Stimulated activated CD8-positive, alpha-beta memory T cell treated with anti-CD3 and anti-CD28 coated beads, Interleukin-15, amount 100 ng/mL, for 1 hour (primary cell): ENCODE measurements at places on chromosomes 2 and 18.

- DNase-seq = no peak
These were observed 219.6 kb downstream of the ETAA1 start for GRCh38 chr2:67616749-67617148.

DNA sequence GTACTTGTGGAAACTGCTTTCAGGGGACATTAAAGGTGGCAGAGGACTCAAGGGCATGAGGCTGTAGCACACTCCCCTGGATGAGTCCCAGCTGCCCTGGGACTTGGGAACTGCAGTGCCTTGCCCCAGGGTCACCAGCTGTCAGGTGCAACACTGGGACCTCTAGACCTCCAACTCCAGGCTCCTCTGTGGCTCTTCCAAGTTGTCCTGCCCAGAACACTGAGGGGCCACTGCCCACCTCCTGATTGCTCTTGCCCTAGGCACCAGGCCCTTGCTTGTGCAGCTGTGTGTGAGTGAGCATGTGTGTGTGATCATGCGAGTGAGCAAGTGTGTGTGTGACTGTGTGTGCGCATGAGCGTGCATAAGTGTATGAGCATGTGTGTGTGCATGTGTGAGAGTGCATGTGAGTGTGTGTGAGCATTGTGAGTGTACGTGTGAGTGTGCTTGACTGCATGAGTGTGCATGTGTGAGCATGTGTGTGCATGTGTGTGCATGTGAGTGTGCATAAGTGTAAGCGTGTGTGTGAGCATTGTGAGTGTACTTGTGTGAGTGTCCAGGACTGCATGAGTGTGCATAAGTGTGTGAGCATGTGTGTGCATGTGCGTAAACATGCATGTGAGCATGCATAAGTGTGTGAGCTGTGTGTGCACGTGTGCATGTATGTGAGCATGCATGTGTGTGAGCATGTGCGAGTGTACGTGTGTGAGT is 301.5 kb downstream of the NDUFA10 start:
- DNase-seq = no peak

DNA sequence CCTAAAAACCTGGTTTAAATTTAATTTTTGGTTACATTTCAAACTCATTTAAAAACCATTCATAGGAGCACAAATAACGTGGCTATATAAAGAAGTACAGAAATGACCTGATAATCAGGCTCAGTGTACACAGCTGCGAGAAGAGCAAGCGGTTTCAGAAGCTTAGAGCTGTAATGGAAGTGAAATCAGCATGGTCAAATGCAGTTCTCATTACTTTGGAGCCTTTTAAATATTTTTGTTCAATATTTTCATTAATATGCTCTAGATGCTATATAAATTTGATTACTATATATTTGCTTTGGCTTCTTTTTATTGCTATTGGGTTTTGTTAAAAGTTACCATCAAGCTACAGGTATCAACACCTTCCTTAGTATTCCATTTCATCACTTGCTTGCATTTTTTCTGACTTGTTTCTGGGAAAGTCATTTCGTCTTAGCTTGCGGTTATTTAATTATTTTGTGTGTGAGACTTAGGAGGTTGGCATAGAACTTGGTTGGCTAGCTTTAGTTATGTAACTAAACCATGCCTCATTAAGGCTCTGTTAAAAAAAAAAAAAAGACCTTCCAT is 58.7 kb downstream of the AFTPH start:
- no peak for DNase-seq

DNA sequence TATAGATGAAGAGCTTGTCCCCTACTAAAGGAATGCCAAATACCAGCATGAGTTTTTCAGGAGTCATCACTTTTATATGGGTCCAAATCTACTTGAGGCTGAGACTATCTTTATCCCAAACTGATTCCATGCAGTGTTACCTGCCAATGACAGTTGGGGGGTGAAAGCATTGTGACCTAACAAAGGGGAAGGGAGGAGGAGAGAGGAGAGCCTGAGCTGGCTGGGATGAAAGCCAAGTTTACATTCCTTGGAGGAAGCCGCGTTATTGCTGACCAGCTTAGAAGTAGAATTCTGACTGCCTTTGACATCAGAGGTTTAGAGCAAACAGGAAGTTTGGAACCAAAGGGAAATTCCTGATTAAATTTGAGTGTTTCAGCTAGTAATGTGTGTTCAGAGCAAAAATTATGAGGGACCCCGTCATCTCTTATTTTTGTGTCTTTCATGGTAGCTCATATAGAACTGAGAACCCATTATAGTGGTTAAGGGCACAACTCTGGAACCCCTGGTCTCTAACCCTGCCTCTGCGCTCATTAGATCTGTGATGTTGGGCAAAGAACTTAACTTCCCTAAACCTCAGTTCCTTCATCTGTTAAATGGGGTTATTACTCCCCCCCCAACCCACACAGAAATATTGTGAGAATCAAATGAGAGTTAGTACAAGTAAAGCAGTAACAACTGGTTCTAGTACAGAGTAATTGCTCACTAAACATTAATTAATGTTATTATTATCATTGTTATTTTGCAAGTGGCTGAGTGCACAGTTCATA is 199.3 kb upstream of the EPAS1 start:
- DNase-seq = no peak

DNA sequence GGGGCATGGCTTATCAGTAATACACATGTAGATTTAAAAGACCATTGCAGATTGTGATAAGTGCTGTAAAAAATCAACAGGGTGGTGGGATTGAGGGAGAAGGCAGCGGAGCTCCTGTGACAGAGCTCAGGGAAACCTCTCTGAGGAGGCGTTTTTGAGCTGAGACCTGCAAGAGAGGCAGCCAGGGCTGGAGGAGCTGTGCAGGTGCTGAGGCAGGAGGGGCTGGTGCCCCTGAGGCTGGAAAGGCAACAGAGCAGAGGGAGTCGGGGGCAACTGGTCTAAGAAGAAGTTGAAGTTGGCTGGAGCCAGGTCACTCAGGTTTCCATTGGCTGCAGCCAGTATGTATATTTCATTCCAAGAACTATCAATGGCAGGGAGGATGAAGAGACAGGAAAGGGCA is 47.6 kb downstream of the KLHL29 start:
- DNase-seq = no peak

GRCh38 chr2:64067326-64067725 is 48.1 kb upstream of the VPS54 start:
- DNase-seq = no peak

DNA sequence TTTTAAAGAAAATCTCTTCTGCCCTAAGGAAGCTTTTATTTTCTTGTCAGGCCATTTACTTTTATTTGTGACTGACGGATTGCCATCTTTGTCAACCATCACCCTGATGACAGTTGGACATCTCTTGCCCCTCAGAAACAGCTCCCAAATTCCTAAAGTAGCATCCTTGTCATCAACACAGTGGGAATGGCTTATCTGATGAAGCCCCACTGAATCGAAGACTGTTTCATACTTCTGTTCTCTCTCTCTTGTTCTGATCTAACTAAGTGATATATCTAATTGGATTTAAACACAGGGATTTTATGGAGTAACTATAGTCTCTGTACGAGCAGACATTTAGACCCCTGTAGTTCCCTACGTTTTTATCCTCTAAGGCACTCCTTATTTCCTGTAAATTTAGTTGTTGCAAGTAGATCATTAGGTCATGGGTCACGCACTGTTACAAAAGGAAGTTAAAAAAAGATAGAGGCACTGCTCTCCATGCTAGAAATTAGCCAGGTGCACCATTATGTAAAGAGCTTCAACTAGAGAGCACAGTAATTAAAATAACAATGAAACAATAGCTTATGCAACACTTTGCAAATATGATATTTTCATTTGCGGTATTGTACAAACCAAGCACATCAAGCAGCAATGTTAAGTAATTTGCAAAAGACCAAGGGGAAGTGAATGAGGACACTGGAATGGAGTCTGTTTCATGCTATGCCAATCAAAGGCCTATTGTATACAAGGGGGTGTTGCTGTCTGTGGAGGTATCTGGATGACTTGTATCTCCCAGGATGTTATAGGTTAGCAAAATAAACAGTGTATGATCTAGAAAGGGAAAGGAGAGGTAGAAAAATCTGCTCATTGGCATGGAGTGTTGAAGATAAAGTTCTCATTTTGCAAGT is 284.7 kb downstream of the LRRTM1 start:
- DNase-seq = no peak

DNA sequence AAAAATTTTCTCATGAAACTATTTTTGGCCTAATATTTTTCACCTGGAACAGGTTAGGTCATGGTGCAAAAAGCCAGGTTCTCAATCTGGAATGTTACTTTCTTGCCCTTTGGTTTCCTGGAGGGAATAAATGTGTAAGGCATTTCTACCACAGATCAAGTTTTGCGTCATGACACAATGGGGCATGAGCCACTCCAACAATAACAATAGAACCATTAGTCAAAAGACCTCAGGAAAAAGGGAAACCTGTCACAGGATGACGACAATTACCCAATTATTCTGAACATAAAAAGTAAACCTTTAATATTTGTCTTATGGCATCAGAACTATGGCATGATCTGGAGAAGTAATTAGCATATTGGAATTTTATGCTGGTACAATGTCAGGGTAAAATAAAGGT is 88.2 kb upstream of the HNRNPA3 start:
- DNase-seq = no peak

GRCh38 chr2:207133458-207133819 is 32.3 kb downstream of the KLF7 start:
- no peak for DNase-seq

GRCh38 chr2:240213226-240213475 is 72.7 kb upstream of the OTOS start:
- DNase-seq = no peak

DNA sequence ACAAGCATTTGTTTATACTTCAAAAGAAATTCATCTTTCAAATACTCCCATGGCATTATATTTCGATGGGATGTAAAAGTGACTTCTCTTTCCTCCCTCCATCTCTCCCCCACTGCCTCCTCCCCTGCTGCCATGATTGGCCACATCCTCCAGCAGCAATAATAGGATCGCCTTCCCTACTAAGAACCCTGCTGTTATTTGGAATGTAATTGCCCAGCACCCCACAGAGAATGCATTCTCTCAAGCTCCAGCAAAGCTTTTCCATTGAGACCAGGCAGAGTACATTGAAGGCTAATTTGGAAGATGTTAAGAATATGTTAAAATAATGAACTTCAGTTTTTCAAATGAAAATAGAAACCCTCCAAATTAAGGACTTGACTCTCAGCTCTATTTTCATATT is 375.4 kb upstream of the ACVR2A start:
- DNase-seq = no peak

DNA sequence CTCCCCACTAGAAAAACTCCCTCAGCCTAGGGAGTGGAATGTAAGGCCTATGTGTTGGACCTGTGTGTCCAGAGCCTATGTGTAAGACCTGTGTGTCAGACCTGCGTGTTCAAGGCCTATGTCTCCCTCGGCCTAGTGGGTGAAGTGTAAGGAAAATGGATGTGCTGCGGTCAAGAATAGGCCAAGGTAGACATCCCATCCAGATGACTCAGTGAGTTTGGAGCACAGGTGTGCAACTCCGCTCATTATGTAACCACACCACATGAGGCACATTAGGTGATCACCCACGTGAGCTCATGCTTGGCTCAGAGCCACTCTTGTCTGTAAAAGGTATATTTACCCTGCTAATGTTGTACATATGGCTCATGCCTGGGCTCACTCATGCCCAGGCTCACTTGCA is 565.3 kb upstream of the CRIM1 start:
- DNase-seq = no peak

DNA sequence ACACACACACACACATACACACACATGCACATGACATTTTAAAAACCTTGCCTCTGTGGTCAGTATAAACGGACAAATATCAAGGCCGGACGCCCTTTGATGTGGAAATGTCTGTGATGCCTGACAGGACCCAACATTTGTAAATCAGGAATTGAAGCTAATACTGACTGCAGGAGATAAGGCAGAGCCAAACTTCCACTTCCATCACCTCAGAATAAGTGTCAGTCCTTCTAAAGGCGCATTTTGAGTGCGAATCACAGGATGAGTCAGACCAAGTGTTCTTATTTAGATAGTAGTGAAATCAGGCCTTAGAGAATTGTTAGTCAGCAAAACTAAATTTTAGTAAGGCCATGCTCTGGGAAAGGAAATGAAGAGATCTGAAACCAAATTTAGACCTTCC is 211.7 kb upstream of the LRATD1 start:
- no peak for DNase-seq

- no peak for DNase-seq
These were observed 588 bp upstream of the CCDC93 start for GRCh38 chr2:118014492-118014824.

- no peak for DNase-seq
These were observed 36.5 kb upstream of the STAT4 start for GRCh38 chr2:191187105-191187829.

- no peak for DNase-seq
These were observed 85.3 kb upstream of the RANBP2 start for GRCh38 chr2:108634011-108634410.
